ENCODE measurements at places on chromosomes 5 and 9. TPM values are rescaled to one million over a fixed set of nuclear protein-coding genes. Genes with fewer than 3 reads are reported as not detected.

The DIPK1B gene
- not detected for total RNA-seq

The OR2V1 gene
- not detected for total RNA-seq

The CCL28 gene
- 7.6 TPM for total RNA-seq

The FBXL7 gene
- total RNA-seq = not detected

The PTGDS gene
- total RNA-seq = not detected

The IL13 gene
- total RNA-seq = 13.0 TPM

DNA sequence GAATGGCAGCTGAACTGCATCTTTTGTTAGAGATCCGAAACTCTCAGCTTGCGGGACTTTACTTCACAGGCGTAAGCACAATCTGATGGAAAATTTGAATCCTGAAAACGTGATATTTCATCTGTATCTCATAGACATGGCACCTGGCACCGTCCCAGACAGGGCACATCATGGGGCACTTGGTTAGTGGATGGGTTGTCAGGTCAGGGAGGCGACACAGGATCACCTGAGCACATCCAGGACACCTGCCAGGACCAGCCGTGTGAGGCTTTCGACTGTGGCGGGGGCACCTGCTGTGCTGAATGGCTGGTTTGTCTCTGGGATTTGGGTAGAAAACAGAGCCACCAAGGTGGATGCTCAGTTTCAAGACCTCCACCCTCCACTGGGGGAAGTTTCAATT, 11.3 kb upstream of the ZFP62 start:
- no peak for DNase-seq
- H3K27ac ChIP-seq = no peak overlapping the region
- peaks cover 4% of the 10 kb centered on the region for H3K4me1 ChIP-seq
- no peaks in the 10 kb centered on the region for H3K36me3 ChIP-seq
- H3K27me3 ChIP-seq = no peaks in the 10 kb centered on the region

DNA sequence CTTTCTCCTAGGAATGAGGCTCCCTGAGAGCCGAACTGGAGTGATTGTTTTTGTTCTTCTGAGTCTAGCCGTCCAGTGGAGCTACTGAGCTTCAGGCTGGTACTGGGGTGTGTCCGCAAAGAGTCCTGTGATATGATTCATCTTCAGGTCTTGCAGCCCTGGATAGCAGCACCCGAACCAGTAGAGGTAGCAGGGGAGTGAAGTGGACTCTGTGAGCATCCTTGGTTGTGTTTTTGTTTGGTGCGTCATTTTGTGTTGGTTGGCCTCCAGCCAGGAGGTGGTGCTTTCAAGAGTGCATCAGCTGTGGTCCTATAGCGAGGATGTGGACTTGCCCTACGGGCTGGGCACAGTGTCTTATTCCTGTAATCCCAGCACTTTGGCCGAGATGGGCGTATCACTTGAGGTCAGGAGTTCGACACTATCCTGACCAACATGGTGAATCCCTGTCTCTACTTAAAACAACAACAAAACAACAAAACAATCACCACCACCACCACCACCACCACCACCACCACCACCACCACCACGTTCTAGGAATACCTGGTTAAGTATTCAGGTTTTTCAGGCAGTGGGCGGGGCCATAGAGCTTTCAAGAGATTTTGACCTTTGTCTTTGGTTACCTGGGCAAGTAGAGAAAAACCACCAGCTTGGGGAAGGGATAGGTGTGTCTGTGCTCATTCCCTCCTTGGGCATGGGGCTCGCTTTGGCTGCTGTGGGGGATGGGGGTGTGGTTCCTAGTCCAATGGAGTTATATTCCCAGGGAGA, 154.0 kb downstream of the WDR70 start:
- H3K27ac ChIP-seq = no peak overlapping the region
- no peak for DNase-seq
- no peak overlapping the region for H3K4me3 ChIP-seq
- no peaks in the 10 kb centered on the region for H3K27me3 ChIP-seq

GRCh38 chr9:27535701-27536118, 6.1 kb upstream of the MOB3B start:
- peak; percentile 9 for DNase-seq
- H3K27ac ChIP-seq = no peak overlapping the region
- H3K36me3 ChIP-seq = no peaks in the 10 kb centered on the region
- H3K4me1 ChIP-seq = no peaks in the 10 kb centered on the region
- no peak overlapping the region for H3K4me3 ChIP-seq

DNA sequence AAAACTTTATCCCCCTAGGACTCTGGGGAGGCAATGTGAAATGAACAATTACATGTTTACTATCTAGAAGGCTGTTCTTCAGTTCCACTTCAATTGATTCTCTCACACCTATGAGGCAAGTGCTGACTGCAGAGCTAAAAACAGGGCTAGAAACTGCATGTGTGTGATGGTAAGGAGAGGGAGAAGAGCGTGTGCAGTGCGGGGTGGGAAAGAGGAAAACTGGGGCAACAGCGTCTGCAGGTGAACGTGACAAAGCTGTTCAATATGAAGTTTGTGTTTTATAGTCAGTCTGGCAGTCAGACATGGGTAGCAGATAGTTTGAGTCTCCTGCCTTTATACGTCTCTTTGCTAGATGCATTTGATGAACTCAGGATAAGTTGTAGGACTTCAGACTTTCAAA, 6.6 kb upstream of the COMMD10 start:
- DNase-seq = no peak
- peaks cover 4% of the 10 kb centered on the region for H3K27me3 ChIP-seq
- H3K27ac ChIP-seq = no peak overlapping the region

DNA sequence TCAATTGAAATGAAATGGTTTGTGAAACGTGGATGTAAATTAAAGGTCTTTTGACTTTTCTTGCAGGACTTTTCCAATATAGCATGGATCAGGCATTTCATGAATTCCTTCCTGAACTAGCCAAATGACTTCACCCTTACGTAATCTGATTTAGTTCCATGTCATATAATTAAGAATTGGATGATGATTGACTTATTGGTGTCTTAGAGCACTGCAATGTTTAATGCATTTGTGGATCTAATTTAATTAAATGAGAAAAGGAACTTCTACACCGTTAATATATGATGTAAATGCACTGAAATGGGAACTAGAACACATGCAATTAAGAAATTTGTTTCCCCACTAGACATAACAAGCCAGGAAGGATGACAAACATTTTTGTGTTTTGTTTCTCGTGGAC, 228.8 kb downstream of the FBXL7 start:
- no peak overlapping the region for H3K27ac ChIP-seq
- H3K27me3 ChIP-seq = no peaks in the 10 kb centered on the region
- H3K36me3 ChIP-seq = no peaks in the 10 kb centered on the region
- no peak for DNase-seq

DNA sequence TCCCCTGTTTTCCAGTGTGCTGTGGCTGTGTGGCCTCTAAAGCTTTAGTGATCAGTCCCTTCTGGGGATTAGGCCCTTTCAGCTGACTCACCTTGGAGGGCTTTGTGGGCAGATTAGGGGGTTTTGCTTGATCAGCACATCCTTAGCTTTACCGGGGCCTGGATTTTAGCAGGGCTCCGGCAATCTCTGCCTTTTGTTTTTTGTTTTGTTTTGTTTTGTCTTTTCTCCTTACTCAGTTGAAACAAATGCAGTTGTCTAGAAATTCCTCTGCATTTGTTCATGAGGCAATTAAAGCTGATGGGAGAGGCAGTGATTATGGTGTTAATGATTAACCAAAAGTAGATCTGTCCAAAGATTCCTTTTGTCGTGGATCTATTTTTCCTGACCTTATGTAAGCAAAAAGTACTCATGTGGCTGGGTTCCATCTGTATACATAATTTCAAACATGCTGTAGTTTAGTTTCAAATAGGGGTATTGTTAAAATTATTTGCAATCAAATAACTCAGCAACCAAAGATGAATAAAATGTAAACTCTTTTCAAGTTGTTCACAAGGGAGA, 5.2 kb upstream of the TDRD7 start:
- H3K4me3 ChIP-seq = no peak overlapping the region
- H3K36me3 ChIP-seq = peaks cover 6% of the 10 kb centered on the region
- no peak overlapping the region for H3K27ac ChIP-seq
- DNase-seq = no peak
- H3K27me3 ChIP-seq = peaks cover 23% of the 10 kb centered on the region

GRCh38 chr5:161548487-161549094, 2.1 kb upstream of the GABRB2 start:
- DNase-seq = no peak
- H3K4me1 ChIP-seq = peaks cover 15% of the 10 kb centered on the region
- H3K36me3 ChIP-seq = no peaks in the 10 kb centered on the region
- H3K27me3 ChIP-seq = peaks cover 51% of the 10 kb centered on the region

GRCh38 chr9:90641086-90641485, 1.5 kb downstream of the DIRAS2 start:
- no peak overlapping the region for H3K4me3 ChIP-seq
- H3K4me1 ChIP-seq = peaks cover 3% of the 10 kb centered on the region
- DNase-seq = no peak
- H3K36me3 ChIP-seq = no peaks in the 10 kb centered on the region

- peaks cover 70% of the 10 kb centered on the region for H3K36me3 ChIP-seq
- no peak overlapping the region for H3K4me3 ChIP-seq
- H3K4me1 ChIP-seq = peaks cover 88% of the 10 kb centered on the region
These were observed 16.9 kb downstream of the ADAM19 start for GRCh38 chr5:157558681-157559080.

DNA sequence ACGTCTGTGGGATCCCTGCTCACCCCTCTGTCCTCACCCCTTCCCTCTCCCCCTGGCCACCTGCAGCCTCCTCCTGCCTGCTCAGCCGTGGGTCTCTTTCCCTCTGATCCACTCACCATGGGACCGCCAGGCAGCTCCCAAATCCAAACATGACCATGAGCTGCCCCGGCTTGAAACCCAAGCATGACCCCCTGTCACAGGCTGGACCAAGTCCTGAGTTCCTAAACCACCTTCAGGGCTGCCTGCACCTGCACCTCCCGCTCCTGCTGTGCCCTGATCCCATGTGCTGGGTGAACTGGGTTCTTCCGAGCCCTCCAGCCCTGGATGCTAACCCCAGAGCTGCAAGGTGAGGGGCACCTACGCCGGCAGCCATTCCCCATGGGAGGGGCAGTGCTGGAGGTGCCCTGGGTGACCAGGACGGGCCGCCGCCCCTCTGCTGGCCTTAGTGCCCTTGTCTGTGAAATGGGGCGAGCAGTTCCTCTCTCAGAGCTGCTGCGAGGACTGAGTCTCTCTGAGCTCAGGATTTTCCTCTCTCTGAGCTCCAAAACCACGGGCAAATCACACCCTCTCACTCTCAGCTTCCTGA, 149.6 kb downstream of the GAPVD1 start:
- no peak overlapping the region for H3K27ac ChIP-seq
- peaks cover 10% of the 10 kb centered on the region for H3K4me1 ChIP-seq
- peaks cover 24% of the 10 kb centered on the region for H3K27me3 ChIP-seq
- H3K36me3 ChIP-seq = no peaks in the 10 kb centered on the region
- H3K4me3 ChIP-seq = no peak overlapping the region
- no peak for DNase-seq

GRCh38 chr5:143074414-143074996, 304.3 kb downstream of the ARHGAP26 start:
- no peak overlapping the region for H3K27ac ChIP-seq

GRCh38 chr5:173689171-173689736, 72.8 kb upstream of the BOD1 start:
- no peak overlapping the region for H3K27ac ChIP-seq
- DNase-seq = no peak
- H3K27me3 ChIP-seq = no peaks in the 10 kb centered on the region
- no peaks in the 10 kb centered on the region for H3K36me3 ChIP-seq
- peaks cover 7% of the 10 kb centered on the region for H3K4me1 ChIP-seq

DNA sequence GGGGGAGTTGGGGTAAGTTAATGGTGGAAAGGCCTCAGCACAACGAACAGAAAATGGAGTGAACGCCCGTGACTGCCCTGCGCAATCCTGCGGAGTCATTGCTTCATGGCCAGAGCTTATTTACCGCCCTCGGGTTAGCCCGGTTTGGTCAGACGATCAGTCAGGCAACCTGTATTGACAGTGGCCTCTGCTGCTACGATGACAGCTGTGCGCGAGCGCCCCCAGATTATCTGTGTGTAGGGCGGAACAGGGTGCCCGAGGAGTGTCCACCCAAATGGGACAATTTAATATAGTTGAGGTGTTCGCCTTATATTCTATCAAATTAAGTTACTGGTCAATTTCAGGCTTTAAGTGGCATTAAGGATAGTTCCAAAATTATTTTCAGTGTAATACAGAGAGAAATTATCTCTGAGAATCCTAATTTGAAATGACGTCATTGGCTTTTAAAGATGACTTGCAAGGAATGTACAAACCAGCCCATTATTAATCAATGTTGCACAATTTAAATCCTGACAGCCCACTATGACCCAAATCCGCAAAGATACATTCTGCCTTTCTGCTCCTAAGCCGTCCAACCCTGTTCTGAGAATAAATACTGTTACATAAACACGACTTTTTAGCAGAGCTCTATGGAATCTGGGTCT, 879 bp upstream of the UBQLN1 start:
- H3K4me3 ChIP-seq = peak overlapping the region; percentile 87
- peaks cover 17% of the 10 kb centered on the region for H3K36me3 ChIP-seq
- peak overlapping the region; percentile 99 for H3K27ac ChIP-seq
- peak; percentile 69 for DNase-seq
- H3K27me3 ChIP-seq = no peaks in the 10 kb centered on the region

DNA sequence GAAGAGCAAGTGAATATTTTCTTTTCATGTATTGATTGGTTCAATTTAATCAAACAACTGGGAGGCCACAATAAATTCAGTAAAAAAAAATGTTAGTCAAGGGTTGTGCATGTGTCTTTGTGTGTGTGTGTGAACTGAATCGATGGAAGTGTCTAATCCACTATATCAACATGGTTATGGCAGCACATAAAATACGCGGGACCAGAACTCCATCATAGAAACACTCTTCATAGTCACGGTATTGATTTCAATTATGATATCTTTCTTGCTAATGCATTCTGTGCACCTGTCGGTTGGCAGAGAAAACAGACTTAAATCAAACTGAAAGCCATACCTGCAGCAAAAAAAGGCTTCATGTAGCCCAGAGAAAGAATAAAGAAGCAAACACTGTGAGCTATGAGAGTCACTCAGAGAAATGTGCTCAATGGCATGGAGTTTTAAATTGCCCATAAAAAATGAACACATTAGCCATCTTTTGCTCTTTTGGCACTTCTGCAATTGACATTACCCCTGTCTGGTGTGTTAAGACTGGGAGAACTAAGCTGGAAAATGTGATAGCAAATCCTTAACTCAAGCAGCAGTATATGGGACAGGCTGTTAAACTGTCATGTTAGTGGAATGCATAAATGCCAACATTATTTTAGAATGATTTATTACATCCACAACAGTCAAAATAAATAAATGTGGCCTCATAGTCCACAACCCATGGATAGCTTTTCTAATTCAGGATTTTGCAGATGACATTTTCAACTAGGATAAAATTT, 642.4 kb upstream of the C9orf72 start:
- DNase-seq = no peak
- H3K4me3 ChIP-seq = no peak overlapping the region
- H3K4me1 ChIP-seq = no peaks in the 10 kb centered on the region
- H3K27ac ChIP-seq = no peak overlapping the region

GRCh38 chr5:87885758-87886157, 382.9 kb downstream of the TMEM161B start:
- H3K4me1 ChIP-seq = no peaks in the 10 kb centered on the region
- no peaks in the 10 kb centered on the region for H3K27me3 ChIP-seq
- H3K27ac ChIP-seq = no peak overlapping the region
- H3K4me3 ChIP-seq = no peak overlapping the region
- DNase-seq = no peak

- peaks cover 2% of the 10 kb centered on the region for H3K4me1 ChIP-seq
- H3K36me3 ChIP-seq = no peaks in the 10 kb centered on the region
- no peak within 1 kb of the TSS for H3K4me3 ChIP-seq
- no peak for DNase-seq
These were observed at the start of gene EDIL3 for GRCh38 chr5:84384604-84385575. EDIL3 (minus strand) TSS chr5:84384880; CDS start chr5:84384374, 506 bp downstream.

Measured in activated CD4-positive, alpha-beta memory T cell treated with anti-CD3 and anti-CD28 coated beads for 36 hours (primary cell).